Kidney (tissue), 22 donors: ENCODE measurements at places on chromosomes 6 and 20. TPM values are rescaled to one million over a fixed set of nuclear protein-coding genes. Genes with fewer than 3 reads are reported as not detected.

Gene EIF2S2
- polyA plus RNA-seq, result 60.3 TPM

Gene MAP3K5
- polyA plus RNA-seq, result 5.9 TPM

Gene SCAF8
- polyA plus RNA-seq, result 8.3 TPM

Gene EPHA7
- polyA plus RNA-seq, result 2.6 TPM

Gene B4GALT5
- polyA plus RNA-seq, result 21.4 TPM

Gene C20orf144
- polyA plus RNA-seq, result not detected

Gene BPIFB1
- polyA plus RNA-seq, result not detected

Gene DNAH8
- polyA plus RNA-seq, result not detected

Gene GPR63
- 0.37 TPM for polyA plus RNA-seq
